ENCODE measurements at places on chromosomes 3 and 15.

GRCh38 chr3:43862992-43863805, 172.5 kb downstream of the ABHD5 start:
- no peak for DNase-seq

DNA sequence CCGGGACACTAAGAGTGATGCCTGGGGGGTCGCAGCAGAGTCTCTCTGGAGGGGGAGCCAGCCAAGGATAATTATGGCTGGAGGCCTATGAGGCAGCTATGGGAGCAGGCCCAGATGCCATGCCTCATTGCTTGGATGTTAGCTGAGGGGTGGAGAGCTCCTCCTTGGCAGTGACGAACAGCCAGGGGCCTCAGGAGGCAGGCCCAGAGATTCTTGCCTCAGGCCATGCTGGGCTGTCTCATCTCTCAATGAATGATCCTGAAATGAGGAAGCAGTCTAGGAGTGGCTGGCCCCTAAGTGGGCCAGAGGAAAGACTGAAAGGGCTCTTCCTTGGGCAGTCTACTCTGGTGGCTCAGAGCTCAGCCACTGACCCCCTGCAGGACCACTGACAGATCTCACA, 21.3 kb downstream of the KIF9 start:
- no peak for DNase-seq

GRCh38 chr3:52890735-52891134, 6.6 kb downstream of the STIMATE start:
- DNase-seq: no peak

- DNase-seq: no peak
Measured at GRCh38 chr3:105533960-105534359, 167.3 kb downstream of the ALCAM start.

- DNase-seq: no peak
Measured at GRCh38 chr15:70245932-70246622, 148.4 kb upstream of the TLE3 start.

DNA sequence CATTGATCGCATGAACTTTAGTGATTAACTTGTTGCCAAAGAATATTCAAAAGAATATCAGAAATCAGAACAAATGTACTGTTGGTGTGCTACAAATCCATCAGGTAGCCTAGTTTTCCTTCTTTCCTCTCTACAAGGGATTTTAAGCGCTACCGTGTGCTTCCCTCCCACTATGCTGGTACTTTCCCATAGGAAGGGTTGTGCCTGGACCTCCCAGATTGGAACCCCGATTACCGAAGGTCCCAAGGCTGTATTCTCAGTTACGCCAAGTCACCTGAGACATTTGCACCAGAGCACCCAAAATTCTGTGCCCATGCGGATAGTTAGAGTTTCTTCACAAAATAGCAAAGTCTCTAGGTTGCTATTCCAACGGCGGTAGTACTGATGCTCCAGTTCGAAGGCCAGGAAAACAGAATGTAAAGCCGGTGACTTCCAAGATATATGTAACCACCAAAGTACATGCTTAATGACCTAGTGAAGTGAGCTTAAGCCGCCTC, 23.4 kb upstream of the GATM start:
- no peak for DNase-seq

- no peak for DNase-seq
Measured at GRCh38 chr3:131645638-131646037, 142.9 kb upstream of the MRPL3 start.

GRCh38 chr3:40243056-40243455, 66.5 kb upstream of the EIF1B start:
- no peak for DNase-seq

GRCh38 chr15:88987934-88988671, 74.9 kb upstream of the MFGE8 start:
- no peak for DNase-seq

DNA sequence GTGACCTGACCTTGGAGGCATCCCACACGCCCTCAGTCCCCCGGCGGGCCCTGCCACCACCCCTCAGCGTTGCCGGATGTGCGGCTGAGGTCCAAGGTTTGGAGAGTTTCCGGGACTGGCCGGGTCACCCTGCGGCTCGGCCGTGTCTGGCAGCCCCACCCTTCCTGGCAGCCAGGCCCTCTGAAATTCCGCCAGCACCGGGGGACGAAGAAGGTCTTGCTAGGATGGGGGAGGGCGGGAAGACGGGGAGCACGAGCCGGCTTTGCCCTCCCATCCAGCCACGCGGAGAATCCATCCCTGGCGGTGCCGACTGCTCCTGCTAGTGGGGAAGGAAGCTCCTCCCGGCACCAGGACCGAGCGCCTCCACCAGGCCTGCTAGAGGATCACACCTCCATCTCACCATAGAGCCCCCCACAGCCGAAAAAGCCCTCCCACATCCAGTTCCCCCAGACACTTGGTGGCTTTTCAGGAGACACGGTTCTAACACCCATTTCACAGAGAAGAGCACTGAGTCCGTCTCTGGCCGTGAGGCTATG, 81.5 kb downstream of the CPN2 start:
- DNase-seq: no peak

DNA sequence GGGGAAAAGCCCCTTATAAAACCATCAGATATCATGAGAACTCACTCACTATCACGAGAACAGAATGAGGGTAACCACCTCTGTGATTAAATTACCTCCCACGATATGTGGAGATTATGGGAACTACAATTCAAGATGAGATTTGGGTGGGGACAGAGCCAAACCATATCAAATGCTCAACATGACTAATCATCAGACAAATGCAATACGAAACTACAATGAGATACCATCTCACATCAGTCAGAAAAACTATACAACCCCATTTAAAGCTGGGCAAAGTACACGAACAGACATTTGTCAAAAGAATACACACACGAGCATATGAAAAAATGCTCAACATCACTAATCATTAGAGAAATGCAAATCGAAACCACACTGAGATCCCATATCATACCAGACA, 67.7 kb downstream of the SCAPER start:
- DNase-seq: no peak

- no peak for DNase-seq
Measured at GRCh38 chr3:83873550-83873949, 1085.2 kb upstream of the CADM2 start.

All from NCI-H1694 (cell line).